HT1080 (cell line): ENCODE measurements at places on chromosomes 7 and 10.

DNA sequence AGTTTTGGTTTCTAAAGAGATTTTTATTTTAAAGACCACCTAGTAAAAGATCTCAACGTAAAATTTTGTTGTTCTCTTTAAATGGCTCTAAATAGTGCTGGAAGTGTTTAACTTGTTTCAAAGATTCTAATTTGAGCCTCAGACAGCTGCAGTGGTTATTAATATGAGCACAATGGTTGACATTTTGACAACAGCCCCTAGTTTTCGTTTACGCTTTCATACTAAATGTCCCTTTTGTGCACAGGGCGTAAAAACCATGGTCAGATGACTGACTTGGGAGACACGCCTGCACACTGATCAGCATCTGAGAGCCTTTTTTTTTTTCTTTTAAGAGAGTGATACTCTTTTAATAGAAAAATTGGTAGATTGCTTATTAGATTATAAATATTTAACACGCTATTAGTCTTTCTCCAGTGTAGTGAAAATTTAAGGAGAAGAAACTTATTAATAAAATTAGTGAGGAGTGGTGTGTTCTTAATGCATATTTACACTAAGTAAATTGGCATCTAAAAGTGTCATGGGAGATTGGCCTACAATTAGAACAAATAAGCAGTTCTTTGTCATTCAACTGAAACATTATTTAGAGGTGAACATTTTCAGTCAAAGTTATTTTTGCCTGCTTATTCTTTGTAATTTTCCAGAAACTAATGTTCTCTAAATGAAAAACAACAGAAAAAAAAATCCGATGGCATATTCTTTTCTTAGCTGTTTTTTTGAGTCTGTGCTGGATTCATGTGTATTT is 182.8 kb upstream of the PHYHIPL start:
- DNase-seq: no peak

- no peak for DNase-seq
These were observed 1.1 kb downstream of the ZNF777 start for GRCh38 chr7:149459540-149460452.

- DNase-seq: no peak
These were observed 41.7 kb downstream of the MKLN1 start for GRCh38 chr7:131369354-131369753.

DNA sequence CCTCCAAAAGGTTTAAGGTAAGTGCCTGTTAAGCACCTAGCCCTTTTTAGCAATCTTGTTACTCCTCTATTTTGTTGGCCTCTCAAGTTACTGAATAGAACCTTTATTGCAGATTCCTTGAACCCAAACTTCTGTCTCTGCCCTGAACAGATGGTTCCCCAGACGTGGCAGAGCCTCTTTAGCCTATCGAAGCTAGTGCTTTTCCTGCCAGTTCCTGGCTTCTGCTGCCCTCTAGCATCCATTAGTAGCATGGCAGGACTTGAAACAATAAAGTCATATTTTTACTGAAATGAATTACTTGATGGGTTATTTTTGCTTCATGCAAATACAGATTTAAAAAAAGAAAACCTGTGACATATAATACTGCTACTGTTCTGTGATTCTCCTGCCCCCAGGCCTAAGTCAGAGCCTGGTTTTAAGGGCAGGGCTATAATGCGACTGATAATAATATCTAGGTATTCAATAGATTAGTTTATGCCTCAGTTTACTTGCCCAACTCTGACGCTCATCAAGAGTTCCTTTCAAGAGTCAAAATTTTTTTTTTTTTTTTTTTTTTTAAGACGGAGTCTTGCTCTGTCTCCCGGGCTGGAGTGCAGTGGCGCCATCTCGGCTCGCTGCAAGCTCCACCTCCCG is 84.3 kb upstream of the PHF14 start:
- peak; percentile 39 for DNase-seq

- peak; percentile 51 for DNase-seq
These were observed 169.3 kb downstream of the FAM107B start for GRCh38 chr10:14605231-14605925.

DNA sequence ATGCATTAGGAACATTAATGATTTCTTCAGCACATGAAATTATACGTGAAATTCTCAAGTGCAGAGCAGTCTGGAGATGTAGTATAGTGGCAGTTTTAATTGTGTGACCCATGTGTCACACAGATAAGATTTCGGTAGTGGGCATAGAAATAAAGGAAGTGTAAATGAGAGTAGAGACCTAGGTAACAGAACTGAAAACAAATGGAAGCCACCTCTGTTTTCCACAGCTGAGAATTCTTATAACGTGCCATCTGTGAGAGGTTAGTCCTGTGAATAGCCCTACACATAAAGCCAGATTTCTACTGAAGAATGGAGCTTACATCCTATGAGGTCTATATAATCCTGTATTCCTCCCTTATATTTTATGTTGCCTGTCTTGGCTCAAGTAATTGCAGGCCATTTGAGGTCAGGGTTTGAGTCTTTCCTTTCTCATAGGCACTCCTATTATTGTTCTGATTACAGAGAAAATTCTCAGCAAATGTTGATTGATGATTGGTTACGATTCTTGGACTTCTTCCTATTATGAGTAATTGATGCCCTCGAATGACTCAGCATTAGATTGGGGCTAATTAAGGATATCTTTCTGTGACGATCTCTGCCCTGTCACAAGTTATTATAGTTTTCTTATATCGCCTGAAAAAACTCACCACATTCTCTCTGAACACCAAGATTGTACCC is 258.2 kb downstream of the KIF20B start:
- DNase-seq: no peak

DNA sequence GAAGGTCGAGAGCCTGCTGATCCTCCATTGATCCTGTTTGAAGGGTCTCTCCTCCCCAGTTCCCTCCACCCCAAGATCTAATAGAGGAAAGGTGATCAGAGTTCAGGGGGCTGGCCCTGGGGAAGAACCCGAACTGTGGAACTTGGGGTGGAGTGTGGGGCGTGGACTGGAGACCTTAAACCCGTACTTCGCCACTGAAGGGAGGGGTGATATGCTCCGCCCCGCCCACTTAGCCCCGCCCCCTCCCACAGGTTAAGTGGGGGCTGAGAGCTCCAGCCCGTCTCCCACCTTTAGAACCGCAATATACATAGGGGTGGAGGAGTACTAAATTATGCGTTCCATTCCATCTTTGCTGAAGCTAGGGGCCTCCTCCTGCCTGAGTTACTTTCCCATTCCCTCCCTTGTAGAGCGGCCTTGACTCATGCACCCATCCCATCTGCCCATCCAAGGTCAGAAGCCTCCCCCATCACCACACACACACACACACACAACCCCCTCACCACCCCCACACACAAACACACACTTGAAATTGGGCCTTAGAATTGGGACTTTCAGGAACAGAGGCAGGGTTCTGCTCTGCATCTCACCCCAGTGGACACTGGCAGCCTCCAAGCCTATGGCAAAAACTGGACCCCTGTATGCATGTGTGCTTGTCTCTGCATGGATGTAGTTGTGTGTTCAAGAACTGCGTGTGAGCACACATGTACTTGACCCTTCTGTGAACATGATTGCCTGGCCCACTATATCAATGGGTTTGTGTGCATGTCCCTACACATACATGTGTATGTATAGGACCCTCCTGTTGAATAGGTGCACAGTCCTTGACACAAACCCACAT is 991 bp downstream of the SEMA4G start:
- no peak for DNase-seq

GRCh38 chr10:43230101-43230908 is 36.6 kb downstream of the RASGEF1A start:
- no peak for DNase-seq

- DNase-seq: no peak
These were observed 18.1 kb upstream of the PAXIP1 start for GRCh38 chr7:155020996-155021395.

DNA sequence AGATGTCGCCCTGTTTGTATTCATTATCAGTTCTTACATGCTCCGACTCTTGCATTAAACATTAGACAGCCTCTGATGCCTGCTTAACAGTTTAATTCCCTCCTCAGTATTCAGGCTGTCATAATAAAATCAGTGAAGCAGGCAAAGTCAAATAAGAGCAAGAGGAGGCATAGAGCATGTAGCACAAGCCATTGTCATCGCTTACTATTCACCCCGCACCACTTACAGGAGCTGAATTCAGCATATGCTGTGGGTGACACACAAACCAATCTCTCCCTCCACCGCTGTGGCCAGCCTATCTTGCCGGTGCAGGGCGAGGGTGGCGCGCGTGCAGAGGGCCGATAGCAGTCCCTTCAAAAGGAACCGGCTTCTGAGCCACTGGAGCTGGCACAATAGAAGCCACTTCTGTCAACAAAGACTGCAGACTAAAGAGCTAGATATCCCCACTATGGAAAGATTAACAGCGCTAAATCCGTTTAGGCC is 433.2 kb upstream of the MGMT start:
- no peak for DNase-seq

GRCh38 chr7:47480576-47481538 is 101.1 kb downstream of the TNS3 start:
- no peak for DNase-seq

GRCh38 chr7:17661982-17662585 is 278.2 kb downstream of the SNX13 start:
- no peak for DNase-seq

DNA sequence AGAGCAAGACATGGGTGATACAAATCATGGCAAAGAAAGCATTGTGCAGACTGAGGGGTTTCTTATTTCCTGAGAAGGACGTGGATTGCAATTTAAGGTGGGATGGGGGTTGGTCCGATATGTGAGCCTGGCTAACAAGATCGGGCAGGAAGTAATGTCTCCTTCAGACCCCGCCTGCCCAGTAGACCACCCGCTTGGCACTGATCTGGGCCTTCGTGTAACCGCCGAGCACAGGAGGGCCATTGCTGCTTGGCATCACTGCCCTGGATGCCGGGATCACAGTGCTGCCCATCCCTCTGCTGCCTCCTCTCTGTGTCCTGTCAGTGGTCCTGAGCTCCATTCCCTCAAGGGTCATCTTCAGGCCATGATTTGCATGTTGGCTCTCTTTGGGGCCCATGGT is 214.6 kb upstream of the ZNF32 start:
- no peak for DNase-seq
